CD14-positive monocyte (primary cell): ENCODE measurements at places on chromosomes 2 and 18. TPM values are rescaled to one million over a fixed set of nuclear protein-coding genes. Genes with fewer than 3 reads are reported as not detected.

Gene SERPINB10
- polyA plus RNA-seq = 1.3 TPM

Gene ACTR1B
- polyA plus RNA-seq = 8.9 TPM

Gene C2orf92
- not detected for polyA plus RNA-seq

DNA sequence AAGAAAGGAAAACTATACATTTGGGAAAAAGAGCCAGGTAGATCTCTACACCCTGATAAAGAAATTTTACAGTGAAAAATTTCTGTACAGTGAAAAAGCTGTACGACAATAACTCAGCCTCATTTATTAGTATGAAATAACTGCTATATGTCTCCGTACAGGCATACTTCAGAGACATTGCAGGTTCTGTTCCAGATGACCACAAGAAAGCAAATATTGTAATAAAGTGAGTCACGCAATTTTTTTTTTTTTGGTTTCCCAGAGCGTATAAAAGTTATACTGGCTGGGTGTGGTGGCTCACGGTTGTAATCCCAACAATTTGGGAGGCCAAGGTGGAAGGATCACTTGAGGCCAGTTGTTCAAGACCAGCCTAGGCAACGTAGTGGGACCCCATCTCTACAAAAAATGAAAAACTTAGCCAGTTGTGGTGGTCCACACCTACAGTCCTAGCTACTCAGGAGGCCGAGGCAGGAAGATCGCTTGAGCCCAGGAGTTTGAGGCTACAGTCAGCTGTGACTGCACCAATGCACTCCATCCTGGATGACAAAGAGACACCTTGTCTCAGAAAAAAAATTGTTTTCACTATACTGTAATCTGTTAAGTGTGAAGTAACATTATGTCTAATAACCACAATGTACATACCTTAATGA is 28.2 kb upstream of the AMMECR1L start:
- DNase-seq = no peak

DNA sequence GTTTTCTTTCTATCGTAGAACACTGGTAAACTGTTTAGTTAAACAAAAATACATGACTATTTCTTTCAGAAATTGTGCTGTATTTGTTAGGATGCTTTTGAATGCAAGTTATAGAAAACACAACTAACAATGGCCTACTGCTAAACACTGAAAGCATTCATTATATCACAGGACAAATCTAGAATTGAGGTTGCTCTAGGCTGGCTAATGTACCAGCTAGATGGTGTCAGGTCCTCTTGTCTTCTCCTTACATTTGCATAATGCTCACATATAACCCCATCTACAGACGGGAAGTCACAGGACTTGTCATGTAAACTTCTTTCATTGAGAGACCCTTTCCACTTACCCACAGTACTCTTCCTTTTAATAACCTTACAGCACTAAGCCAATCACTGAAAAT is 586.8 kb downstream of the DSC3 start:
- no peak for DNase-seq

DNA sequence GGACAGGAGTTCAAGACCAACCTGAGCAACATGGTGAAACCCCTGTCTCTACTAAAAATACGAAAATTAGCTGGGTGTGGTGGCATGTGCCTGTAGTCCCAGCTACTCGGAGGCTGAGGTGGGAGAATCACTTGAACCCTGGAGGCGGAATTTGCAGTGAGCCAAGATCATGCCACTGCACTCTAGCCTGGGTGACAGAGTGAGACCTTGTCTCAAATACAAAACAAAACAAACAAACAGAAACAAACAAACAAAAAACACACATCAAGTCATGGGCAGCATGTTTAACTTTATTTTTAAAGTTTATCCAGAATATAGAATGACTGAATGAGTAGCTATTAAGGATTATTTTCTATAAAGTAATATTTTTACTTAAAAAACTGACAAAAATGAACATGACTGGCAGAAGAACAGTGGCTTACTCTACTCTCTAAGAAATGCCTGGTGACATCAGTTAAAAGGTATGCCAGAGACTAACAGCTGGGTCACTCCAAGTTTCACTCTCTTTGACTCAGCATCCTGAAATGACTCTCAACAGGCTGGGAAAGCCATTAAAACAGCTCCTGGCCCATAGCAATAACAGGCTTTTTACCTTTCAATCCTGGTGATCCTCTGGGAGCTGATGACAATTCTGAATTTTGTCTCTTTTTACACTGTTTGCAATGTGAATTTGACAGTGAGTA is 281.6 kb upstream of the STON1 start:
- DNase-seq = no peak

DNA sequence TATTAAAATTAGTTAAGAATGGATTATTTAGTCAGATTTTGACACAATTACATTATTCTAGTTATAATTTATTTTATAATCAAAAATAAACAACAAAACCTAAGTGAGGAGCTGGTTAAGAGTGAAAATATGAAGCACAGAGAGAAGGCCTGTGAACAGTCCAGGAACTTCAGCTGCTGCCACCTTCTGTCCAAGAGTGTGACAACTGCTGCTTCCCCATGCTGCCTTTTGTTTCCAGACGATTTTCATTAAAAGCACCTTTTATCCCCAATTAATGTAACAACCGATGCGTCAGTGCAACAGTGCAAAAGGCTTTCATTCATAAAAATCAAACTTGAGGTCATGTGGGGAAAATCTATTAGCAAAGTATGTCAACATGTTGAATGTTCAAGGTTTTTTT is 363.6 kb downstream of the CTNNA2 start:
- no peak for DNase-seq

GRCh38 chr2:117801826-117802225 is 12.7 kb upstream of the DDX18 start:
- DNase-seq = no peak

GRCh38 chr18:32173654-32174053 is 16.2 kb upstream of the MEP1B start:
- no peak for DNase-seq

- no peak for DNase-seq
Observed at GRCh38 chr2:184322615-184323014, 275.7 kb upstream of the ZNF804A start.

Gene PPP1R1C
- not detected for polyA plus RNA-seq

- no peak for DNase-seq
Observed at GRCh38 chr2:136065384-136065783, 52.6 kb downstream of the CXCR4 start.

Gene DOK6
- polyA plus RNA-seq = not detected

- no peak for DNase-seq
Observed at GRCh38 chr2:168137510-168138180, 109.8 kb downstream of the STK39 start.

Gene UGP2
- polyA plus RNA-seq = 71.8 TPM

- DNase-seq = no peak
Observed at GRCh38 chr2:80461505-80462197, 157.1 kb upstream of the LRRTM1 start.

Gene IL1RN
- polyA plus RNA-seq = 92.0 TPM

DNA sequence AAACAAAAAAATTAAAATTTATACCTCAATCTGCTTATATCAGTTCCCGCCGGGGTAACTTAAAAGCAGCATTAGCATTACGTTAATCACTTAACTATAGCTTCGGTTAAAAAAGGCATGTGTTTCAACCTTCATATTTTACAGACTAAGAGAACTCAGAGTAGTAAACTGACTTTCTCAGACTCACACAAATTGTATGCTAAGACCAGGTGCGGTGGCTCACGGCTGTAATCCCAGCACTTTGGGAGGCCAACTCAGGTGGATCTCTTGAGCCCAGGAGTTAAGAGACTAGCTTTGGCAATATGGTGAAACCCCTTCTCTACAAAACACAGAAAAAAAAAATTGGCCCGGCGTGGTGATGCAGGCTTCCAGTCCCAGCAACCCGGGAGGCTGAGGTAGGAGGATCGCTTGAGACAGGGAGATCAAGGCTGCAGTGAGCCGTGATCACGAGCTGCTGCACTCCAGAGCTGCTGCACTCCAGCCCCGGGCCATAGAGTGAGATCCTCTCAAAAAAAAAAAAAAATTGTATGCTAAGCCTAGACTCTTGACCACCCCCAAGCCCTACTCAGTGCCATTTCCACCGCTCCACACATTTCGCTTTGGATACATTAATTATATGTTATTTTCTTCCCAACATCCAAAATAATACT is 2.4 kb downstream of the HNRNPLL start:
- DNase-seq = no peak
